Kidney (tissue), 22 donors: ENCODE measurements at places on chromosomes 7 and 10.

- no peak for DNase-seq
These were observed 8.5 kb upstream of the AP5Z1 start for GRCh38 chr7:4766666-4767519.

DNA sequence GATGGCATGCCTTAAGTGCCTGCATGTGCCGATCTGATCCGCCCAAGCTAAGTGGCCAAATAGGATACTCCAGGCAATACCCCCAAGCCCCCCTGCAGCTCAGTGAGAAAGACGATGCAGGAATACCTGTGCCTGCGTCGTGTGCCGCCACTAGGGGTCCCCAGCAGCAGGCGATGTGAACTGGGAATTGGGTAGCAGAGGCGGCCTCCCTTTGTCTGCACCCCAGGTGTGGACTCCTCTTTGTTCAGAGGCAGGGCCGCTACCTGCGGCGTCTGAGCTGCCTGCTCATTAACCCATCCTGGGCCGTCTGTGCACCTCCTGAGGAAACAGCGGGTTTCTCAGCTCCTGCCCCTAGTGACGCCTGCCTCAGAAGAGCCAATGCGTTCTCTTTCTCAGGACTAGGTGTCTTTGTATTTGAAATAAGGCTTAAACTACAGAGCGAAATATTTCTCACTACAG lies 4.8 kb upstream of the CHN2 start:
- DNase-seq, result peak; percentile 85

GRCh38 chr10:131354380-131354779 lies 42.9 kb upstream of the TCERG1L start:
- DNase-seq, result peak; percentile 44

GRCh38 chr10:114576132-114576487 lies 82.0 kb downstream of the ABLIM1 start:
- DNase-seq, result no peak

GRCh38 chr7:25978466-25978865 lies 173.5 kb upstream of the NFE2L3 start:
- DNase-seq, result no peak

DNA sequence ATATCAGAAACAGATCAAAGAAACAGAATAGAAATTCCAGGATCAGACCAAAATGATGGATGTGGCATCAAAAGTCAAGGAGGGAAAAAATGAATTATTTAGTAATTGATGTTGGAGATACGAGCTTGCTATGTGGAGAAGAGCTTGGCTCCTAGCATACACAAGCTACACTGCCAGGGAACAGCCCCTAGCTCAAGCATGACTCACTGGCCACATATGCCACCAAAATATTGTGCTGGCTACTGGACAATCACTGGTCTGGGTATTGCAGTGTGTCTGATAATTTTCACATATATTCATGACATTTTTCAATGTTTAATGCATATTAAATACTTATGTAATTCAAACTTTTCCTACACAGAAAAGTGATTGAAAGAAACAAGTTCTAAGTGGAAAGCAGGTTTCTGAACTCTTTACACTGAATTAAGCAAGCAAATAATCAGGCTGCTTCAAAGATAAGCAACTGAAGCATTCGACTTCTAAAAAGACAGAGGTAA lies 59.3 kb downstream of the OAT start:
- no peak for DNase-seq

DNA sequence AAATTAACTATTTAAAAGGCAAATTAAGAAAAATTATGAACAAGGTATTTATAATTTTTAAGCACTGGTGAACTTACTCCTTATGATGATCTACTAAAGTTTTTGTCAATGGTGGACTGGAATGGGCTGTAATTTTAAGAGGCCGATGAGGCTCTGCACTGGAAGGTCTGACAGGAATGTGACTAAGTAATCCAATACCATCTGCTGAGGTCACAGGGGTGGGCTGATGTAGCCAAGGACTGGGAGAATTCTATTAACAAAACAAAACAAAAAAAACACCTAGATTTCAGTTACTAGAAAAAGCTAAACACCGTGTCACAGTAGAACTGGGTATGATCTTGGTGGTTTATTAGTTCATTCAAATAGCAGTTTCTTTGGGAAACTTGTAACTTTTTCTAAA lies 75.9 kb downstream of the NRBF2 start:
- DNase-seq, result peak; percentile 81

DNA sequence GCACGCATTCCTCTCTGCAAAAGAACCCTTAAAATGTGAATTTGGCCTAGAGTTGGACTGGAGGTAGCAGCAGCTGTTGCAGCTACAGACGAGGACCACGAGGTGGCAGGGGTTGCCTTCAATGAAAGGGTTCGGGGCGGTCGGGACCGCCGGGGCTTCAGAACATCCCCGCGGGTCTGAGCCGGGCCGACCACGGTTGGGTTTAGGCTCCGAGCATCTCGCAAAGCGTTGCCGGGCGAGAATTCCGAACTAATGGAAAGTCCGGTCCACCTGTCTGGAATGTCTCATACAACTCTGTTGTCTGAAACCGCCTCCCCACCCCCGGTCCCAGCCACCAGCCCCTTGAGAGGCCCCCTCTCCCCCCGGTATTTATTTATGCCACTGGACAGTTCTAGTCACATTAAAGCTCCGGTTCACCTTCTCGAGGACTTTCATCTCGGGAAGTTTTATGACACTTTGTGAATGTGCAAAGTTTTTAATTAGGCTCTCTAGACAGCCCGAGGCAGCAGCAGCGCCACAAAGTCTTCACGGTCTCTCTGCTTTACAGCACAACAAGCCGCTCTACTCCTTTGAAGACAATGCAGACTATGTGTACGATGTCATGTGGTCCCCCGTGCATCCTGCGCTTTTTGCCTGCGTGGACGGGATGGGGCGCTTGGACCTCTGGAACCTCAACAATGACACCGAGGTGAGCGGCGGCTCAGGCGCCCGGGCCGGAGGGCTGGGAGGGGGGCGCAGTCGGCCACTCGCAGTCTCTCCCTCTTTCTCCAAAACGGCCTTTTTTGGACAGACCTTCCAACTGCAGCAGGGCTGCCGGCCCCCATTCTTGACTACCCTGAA lies 246.2 kb downstream of the SLC25A13 start:
- peak; percentile 79 for DNase-seq

DNA sequence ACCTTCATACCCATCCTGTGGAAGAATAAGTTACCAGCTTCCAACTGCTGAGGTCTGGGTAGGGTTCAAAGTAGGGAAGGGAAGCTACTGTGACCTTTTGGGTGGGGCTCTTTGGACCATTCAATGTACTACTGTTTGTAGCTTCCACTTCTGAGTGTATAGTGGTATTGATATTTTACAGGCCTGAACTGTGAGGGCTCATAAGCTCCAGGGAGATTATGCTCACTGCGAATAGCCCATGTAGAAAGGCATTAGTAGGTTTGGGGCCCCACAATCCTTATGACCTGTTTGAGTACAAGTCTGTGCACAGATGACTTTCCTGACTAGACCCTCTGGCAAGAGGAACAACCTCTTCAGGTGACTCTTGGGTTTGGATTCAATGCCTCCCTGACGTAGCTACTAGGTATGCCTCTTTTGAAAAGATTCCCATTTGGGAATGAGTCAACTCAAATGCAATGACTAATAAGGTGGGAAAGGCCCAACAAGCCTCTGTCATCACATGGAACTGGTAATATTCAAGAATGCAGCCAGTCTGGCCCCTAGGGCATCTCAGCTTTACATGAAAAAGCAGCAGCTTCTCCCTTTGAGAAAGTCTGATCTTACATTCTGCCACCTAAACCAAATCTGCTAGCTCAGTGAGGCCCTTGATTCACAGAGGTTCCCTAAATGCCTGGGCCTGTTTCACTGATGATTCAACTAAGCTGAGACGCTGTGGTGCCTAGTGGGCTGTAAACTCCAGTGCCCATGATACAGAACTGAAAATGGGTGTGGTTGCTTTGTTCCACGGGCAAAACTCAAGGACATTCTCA lies 79.8 kb downstream of the ABI1 start:
- DNase-seq, result no peak

DNA sequence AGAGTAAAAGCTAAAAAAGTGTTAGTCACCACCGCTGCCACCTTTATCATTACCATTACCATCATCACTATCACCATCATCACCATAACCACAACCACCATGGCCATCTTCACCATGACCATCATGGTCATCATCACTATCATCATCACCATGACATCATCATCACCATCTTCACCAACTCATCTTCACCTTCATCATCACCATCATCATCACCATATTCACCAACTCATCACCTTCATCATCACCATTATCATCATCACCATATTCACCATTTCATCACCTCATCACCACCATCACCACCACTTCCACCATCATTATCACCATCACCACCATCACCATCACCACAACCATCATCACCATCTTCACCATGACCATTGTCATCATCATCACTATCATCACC lies 46.5 kb upstream of the PDGFA start:
- no peak for DNase-seq

DNA sequence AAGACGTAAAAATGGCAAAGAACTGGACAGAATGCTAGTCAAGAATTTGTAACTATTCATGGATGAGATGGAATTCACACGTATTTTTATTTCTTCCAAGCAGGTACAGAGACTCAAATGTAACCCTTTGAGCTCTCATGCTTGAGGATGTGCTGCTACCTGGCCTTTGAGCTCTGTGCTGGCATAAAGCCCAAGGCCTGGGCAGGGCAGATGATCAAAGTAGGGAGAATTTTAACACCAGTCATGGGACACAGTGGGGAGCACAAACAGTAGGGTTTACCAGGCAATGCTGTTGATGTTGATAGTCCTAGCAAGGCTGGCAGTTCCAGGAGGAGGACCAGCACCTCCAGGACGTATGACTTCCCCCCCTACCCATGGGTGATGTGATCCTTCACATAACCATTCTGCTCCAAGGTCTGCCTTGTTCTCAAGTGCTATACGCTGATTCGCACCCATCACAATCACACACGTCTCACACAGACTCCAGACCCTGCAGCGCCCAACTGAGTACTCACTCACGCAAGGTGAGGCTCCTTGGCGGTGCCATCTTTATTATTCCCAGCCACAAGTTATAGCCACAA lies 48.6 kb upstream of the DLG5 start:
- no peak for DNase-seq

DNA sequence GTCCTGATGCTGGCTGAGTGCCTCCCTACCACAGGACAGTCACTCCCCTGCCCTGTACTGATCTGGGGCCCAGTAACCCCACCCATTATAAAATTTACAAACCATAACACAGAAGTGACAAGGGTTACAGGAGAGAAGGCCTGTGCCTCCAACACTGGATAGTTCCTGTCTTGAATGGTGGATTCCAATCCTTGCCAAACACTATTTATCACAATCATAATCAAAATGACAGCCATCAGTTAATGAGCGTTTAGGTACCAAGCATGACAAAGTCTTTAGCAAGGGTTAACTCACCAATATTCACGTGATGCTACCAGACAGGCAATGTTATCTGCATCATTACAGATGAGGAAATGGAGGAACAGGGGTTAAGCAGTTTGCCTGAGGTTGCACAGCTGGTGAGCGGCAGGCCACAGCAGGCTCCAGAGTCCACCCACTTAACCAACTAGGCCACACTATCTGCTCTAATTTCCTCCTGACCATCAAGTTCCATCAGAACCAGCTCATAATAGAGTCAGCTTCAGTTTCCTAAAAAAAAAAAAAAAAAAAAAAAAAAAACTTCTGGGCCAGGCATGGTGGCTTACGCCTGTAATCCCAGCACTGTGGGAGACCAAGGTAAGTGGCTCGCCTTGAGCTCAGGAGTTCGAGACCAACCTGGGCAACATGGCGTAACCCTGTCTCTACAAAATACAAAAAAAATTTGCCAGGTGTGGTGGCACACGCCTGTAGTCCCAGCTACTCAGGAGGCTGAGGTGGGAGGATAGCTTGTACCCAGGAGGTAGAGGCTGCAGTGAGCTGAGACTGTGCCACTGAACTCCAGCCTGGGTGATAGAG lies 14.2 kb downstream of the PDLIM1 start:
- no peak for DNase-seq

DNA sequence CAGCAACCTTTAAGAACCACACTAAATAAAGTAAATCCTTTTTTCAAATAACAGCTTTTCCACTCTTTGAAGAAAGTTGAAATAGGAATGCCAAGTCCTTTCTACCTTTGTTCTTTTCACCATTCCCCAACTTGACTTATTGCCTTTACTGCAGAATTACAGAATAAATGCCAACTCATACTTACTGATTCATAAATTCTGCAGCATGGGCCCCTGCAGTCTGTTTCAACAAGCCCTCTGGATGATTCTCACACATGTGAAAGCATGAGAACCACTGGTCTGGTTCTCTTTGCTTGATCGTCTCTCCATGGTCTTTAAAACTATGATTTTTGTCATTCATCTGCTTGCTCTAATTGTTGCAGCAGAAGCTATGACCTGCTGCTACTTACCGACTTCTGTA lies 56.1 kb downstream of the HACD1 start:
- DNase-seq, result no peak

- DNase-seq, result no peak
These were observed 117.3 kb downstream of the FAM53B start for GRCh38 chr10:124626759-124627380.

DNA sequence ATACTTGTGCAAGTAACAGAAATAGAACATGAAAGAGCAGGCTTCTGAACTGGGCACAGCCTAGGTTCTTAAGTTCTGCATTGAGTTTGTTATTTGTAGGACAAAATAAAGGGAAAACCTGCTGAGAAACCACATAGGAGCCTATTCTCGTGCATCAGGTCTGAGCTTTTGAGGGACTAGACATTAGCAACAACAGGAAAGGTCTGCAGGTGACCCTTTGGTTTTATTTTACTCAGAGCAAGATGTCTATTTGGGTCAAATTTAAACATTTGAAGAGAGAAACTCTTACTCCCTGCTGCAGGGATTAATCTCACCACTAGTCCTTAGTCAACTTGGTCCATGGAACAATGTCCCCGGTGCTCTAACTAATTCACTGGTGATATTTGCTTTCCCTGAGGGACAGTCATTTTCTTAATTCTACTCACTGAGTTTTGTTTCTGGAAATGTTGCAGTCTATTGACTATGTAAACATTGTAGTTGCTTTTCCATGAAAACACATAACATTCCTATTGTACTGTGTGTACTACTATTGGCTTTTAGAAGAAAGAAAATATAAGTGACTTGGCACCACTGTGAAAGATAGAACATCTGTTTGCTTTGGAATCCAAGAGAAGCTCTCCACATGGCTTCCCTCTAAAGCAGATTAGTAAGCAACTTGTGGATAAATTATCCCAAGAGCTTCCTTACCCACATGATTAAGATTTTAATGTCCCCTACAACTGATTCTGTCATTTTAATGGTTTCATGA lies 108.2 kb downstream of the CHRM2 start:
- DNase-seq, result peak; percentile 16

- no peak for DNase-seq
These were observed 291.7 kb downstream of the THSD7A start for GRCh38 chr7:11540271-11540761.

DNA sequence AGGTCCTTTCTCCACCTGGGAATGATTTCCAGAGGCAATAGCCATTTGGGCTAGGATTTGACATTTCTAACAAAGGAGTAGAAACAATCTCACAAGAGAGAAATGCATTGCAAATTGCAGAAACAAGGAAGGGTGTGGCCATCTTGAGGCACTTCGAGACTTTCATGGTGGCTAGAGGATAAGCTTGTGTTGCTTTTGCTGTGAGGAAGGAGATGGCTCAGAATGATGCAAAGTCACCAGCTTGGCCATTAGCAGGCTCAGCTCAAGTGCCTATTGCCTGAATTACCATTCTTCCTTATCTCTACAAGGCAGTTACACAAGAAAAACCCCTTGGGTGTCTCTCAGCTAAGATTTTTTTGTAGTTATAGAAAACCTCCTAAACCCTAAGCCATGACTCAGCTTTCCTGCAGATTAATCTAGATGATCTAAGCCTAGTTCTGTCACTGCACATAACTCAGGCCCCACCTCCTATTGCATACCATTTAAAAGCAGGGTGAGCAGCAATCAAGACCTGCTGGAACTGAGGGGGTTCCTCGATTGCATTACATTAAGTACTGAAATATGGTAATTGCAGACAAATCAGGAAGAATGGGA lies 683.1 kb downstream of the NRG3 start:
- no peak for DNase-seq
